GM12865 (cell line): ENCODE measurements at places on chromosomes 3 and 15.

DNA sequence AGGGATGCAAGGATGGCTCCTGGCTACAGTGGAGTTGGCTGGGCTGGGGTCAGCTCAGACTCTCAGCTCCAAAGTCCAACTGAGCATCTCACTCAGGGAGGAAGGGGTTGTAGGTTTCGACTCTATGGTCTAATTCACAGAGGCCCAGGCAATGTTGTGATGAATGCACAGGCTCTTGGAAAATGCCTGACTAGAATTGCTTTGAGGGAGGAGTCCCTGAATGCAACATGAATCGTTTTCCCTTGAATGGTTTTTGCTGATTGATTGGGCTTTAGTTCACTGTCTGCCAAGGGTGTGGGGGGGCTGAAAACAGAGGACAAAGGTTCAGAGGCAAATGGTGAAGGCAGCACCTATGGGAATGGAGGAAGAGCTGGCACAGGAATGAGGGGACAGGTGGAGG is 48.6 kb upstream of the LINGO1 start:
- DNase-seq = no peak

GRCh38 chr3:109944836-109945235 is 607.5 kb upstream of the DPPA4 start:
- no peak for DNase-seq

GRCh38 chr15:85597155-85597815 is 197.4 kb downstream of the KLHL25 start:
- no peak for DNase-seq

- no peak for DNase-seq
Measured at GRCh38 chr3:107028626-107029025, 348.6 kb upstream of the CCDC54 start.

- no peak for DNase-seq
Measured at GRCh38 chr15:70271422-70272088, 173.8 kb upstream of the TLE3 start.

DNA sequence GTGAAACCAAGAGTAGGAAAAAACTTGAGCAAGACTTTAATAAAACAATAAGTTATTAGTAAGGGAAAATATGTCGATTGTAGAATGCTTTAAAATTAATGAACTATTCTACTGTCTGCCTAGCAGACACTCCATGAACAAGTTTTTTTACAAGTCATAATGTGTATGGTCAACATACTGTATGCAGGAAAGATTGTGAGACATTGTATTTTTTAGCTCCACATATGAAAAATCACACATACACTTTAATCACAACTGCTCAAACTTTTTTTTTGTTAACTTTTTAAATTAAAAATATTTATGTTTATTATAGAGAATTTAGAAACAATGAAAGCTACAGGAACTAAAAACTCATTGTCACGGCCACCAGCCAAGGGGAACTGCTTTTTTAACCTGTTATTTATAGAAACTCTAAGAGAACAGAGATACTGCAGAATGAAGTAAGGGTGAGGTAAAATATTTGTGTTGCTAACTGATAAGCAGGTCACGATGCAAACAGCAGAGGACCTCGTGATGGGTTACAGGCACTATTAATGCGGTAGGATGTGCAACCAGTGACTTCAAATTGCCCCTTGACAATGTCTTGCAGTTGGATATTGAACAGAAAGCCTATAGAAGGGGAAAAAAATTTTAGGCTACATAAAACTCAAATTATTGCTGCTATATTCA is 53.0 kb downstream of the THSD4 start:
- no peak for DNase-seq

GRCh38 chr3:107413264-107413663 is 36.0 kb downstream of the CCDC54 start:
- no peak for DNase-seq

GRCh38 chr3:32383136-32383711 is 8.4 kb upstream of the CMTM7 start:
- DNase-seq = no peak

GRCh38 chr3:115595611-115596275 is 27.6 kb upstream of the GAP43 start:
- DNase-seq = no peak

- DNase-seq = no peak
Measured at GRCh38 chr3:119304201-119304713, 10.1 kb downstream of the ARHGAP31 start.

GRCh38 chr3:50322115-50322385 is 495 bp downstream of the HYAL2 start:
- no peak for DNase-seq

DNA sequence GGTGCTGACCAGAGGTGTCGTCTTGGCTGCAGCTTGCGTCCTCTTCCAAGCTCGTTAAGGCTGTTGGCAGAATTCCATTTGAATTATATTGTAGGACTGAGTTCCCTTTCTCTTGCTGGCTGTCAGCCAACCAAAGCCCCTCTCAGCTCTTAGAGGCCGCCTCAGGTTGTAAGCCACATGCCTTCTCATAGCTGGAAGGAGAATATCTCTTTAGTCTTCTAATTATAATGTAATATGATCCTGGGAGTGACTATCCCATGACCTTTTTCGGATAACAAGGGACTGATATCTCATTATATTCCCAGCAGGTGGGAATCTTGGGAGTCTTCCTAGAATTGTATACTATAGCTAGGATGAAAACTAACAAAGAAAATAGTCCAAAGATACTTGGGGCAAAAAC is 4.8 kb downstream of the SCG5 start:
- no peak for DNase-seq

GRCh38 chr15:67805666-67806516 is 19.4 kb upstream of the SKOR1 start:
- no peak for DNase-seq

GRCh38 chr3:61926923-61927322 is 365.6 kb downstream of the PTPRG start:
- no peak for DNase-seq

DNA sequence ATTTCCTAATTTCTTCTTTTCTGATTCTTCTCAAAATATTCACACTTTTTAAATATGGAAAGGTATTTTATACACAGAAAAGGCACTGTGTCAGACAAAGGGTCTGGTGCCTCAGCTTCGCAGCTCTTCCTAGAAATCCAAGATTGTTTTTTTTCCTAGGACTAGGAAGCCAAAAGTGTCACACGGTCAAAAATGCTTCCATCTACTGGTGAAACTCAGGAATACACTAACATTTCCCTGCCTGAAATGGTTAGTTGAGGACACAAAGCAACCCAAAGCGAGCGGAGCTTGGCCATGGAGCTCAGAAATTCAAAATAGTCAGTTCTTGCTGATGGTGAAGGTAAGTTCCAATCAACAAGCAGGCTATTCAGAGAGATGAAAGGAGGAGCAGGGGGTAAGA is 426.5 kb upstream of the RASGRP1 start:
- DNase-seq = no peak

DNA sequence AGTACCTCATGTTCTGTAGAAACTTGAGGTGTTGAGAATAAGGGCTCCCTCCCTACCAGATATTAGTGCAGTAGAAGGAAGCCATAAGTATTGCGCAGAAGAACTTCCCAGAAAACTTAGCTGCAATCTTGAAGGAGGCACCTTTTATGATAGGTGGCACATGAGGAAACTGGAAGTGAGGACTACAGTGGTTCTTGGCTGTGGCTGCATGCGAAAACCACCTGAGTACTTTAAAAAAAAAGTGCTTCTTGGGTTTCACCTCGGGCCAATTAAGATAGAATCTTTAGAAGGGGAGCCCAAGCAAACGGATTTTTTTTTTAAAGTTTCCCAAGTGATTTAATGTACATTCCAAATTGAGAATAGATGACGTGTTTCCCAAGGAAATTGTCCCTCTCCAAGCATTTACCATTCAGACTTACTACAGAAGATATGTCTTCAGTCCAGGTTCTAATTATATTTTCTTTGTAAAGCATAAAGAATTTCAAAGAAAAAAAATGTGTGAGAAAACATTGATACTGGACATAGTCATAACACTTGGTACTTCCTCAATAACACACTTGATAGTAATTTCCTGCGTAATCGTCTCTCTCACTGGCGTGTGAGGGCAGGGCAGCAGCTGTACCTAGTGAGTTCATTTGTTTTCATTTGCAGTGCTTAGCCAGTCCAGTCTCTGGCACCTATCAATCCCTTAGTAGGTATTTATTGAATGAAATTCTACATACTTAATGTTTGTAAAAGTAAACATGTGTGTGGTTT is 12.3 kb upstream of the NR1I2 start:
- no peak for DNase-seq

- DNase-seq = no peak
Measured at GRCh38 chr3:49869525-49870126, at the start of gene CAMKV. CAMKV (minus strand) TSS chr3:49869906; CDS start chr3:49862388, 7,518 bp downstream.

GRCh38 chr15:70493787-70494516 is 269.4 kb downstream of the UACA start:
- DNase-seq = no peak

- no peak for DNase-seq
Measured at GRCh38 chr3:58238830-58239229, 1.2 kb downstream of the ABHD6 start.
